ENCODE measurements at places on chromosomes 11 and 22.

DNA sequence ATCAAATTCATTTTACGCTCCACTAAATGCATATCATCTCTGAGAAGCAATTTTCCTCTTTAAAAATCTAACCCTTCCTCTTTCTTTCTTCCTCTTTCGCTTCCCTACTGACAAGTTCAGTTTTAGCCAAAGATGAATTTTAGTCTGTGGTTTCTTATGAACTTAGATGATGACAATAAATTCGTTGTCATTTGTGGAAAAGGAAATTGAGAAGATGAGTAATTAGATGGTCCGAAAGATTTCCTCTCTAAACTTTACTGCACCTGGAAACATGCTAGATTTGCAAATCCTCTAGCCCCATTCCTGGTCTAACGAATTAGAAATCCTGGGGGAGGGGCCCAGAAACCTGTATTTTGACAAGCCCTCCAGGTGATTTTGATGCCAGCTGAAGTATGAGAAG, 855.4 kb upstream of the CHORDC1 start:
- DNase-seq = no peak

DNA sequence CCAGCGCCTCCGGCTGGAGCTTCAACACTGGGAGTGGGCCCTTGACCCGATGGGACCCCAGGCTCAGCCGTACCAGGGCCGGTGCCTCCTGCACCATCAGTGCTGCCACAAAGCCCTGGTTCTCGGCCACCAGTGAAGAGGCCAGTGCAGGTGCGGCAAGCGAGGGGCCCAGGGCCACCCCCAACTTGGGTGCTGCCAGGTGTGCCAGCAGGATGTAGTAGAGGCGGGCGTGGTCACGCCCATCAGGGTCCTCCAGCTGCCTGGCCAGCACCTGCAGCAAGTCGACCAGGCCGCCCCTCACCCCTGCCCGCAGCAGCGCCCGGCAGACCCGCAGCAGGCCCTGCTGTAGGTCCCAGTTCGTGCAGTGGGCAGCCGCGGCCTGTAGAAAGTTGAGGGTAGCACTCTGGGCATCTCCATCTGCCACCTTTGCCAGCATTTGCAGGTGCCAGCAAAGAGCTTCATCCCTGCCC, 2.3 kb downstream of the AP5B1 start:
- no peak for DNase-seq

DNA sequence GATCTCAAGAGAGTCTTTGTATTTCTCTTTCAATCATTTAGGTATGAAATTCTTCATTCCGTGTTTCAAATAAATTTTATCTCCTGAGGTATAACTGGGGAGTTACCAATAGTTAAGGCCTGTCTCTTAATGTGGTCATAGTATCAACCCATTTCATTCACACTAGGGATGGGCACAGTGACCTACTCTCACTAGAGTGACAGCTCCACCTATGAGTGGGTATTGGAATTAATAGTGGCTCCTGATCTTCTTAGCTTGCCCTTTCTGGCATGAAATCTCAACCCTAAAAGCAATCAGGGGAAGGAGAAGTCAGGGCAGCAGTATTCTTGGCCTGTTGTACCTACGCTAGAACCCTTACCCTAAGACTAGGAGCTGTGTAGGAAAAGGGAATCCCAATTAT, 507.7 kb downstream of the FAM181B start:
- no peak for DNase-seq

GRCh38 chr11:9834291-9834690, 170.4 kb downstream of the SWAP70 start:
- DNase-seq = no peak

DNA sequence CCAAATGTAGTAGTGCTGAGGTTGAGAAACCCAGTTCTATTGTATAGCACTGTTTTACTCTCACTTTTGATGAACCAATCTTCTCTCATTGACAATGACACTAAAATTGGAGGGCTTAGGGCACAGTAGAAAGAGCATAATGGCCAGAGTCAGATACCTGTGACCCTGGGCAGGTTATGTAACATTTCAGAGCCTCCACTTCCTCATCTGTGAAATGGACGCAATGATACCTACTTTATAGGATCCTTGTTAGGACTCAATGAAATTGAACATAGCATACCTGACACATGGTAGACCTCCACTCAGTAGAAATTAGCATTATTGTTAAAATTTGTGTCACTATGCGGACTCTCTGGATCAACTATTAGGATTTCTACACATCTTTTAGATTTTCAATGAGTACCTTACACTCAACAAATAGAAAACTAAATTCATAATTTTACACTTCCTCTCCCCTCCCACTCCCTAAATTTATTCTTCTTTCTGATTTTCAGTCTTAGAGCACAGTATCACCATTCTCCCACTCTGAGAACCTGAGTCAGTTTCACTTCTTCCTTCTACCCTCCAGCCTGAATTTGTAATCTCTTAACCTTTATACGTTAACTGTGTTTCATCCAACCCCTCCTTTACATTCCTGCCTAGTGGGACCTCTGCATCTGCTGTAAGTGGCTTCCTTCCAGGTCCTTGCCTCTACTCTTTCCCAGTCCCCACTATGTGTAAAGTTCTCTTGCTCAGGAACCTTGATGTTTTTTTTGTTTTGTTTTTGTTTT, 78.3 kb downstream of the MICAL2 start:
- no peak for DNase-seq

DNA sequence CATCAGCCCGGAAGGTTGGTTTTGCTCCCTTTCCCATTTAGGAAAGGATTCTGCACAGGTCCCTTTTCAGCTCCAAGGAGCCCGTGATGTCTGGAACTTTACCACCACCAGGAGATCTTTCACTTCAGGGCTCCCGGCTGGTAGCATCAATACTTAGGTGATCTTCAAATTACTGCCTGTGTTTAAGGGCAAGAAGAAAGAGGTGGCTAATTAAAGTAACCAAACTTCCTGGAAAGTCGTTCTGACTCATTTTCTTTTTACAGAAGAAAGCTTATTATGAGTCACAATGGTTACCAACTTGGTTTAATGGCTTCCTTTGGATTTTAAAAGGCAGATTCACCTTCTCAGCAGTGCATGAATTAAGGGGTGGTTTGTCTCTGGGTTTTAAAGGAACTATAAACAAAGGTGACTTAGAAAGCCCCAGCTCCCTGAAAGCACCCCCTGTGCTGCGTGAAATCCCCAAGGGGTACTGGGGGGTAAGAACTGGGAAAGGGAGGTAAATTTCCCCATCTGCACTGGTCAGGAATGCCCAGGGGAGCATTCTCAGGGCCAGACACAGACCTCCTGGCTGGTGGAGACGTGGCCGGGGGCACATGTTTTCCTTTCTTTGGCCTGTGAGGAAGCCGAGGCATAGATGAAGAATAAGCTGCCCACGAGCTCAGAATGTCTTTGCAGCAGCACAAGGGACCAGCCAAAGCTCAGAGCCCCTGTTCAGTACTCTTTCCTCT, 8.8 kb downstream of the POU2F3 start:
- no peak for DNase-seq

DNA sequence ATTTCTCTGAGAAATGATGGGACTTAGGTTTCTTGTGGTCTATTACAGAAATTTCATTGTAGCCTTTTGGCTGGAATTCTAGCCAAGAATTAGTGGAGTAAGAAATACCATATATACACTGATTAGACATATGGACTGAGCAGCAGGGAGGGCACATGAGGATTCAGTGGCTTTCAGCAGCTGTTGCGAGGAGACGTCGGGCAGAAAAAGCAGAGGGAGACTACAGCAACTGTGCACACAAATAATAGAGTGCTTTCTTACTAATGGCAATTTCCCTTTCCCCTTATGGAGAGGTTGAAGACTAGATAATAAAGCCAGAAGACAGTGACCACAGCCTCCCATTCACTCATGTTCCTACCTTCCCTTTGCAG, 35.4 kb upstream of the CCDC34 start:
- DNase-seq = no peak

DNA sequence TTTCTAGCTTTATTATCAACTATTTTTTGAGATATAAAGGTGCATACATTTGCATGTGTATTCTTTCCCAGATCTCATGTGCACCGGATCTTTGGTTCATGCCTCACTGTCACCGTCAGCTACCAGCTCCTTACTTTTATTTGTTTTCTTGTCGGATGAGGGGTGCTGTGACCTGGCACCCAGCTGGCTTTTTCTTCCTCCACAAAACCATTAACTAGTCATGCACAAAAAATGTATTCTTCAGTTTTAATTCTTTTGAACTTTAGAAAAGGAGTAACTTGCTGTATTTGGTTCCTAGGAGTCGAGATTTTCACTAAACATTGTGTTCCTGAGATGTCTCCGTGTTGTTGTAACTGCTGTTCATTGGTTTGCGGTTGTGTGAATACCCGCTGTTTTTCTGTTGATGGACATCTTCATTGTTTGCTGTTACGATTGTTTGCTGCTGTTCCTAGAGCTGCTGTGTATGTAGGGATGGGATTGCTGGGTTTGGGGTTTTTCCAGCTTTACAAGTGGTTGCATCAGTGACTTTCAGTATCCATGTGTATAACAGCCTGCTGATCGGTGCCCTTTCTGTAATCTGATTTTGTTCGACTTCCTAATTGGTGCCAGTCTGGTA, 39.4 kb downstream of the MOV10L1 start:
- no peak for DNase-seq

DNA sequence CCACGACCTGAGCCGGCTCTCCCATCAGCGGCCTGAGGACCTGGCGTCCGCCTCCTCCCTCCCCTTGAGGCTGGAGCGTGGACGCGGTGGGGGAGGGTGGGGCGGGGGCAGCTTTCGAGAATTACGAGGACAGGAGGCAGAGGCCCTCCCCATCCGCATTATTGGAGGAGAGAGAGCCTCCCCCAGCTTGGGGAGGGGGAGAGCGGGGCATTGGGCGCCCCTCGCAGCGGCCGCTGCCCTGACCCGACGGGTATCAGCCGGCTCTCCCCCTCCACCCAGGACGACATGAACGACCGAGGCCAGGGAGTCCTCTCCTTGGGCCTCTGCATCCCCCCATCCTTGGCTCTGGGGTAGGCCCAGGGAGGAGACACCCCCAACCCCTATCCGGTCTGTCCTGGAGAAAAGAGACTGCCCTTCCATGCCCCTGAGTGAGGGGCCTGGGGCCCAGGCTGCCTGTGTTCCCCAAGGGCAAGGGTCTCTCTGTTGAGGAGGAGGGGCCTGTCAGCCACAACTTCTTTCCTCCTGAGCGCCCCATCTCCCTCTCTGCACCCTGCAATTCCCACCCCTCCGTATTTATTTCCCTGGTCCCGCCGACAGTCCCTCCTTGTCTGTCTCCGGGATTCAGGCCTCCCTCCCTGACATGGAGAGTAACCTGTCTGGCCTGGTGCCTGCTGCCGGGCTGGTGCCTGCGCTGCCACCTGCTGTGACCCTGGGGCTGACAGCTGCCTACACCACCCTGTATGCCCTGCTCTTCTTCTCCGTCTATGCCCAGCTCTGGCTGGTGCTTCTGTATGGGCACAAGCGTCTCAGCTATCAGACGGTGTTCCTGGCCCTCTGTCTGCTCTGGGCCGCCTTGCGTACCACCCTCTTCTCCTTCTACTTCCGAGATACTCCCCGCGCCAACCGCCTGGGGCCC, 495 bp downstream of the GPR137 start:
- no peak for DNase-seq

DNA sequence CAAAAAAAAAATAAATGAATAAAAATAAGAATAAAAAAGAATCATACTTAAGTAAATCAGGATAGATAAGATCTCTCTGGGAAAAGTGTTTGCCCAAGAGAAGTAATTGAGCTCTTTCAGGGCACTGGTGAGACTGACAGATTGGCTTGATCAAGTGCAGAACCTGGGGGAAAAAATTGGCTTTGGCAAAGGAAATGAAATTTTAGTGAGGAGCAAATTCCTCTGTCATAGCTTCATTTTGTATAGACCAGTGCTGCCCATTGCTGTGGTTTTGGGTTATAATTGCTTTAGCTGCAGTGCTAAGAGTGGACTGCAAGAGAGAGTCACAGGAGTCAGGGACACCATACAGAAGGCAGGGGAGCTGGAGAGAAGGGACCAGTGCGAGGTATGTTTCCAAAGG, 35.7 kb downstream of the SFI1 start:
- no peak for DNase-seq

DNA sequence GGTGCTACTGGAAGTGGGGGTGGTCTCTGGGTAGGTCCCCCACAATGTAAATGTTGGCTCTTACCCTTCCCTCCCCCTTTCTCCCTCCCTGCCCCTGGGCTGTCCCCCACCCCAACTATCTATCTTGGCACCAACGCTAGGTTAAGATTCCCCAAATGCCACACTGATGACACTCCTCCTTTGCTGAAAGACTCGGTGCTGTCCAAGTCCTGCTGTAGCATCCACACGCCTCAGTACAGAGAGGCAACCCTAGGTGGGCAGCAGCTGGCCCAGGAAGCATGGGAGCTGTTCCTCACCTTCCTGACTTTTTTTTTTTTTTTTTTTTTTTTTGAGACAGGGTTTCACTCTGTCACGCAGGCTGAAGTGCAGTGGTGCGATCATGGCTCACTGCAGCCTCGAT, 3.4 kb upstream of the KCTD17 start:
- DNase-seq = no peak

- no peak for DNase-seq
These were observed 35.0 kb downstream of the CWC15 start for GRCh38 chr11:94938095-94939055.
